NCI-H1436 (cell line): ENCODE measurements at places on chromosomes 3 and 15.

- DNase-seq, result no peak
These were observed 473.6 kb downstream of the ROBO2 start for GRCh38 chr3:77513542-77513941.

- peak; percentile 79 for DNase-seq
These were observed 46.8 kb upstream of the RORA start for GRCh38 chr15:61275901-61276300.

GRCh38 chr3:161941891-161942290, 445.3 kb downstream of the OTOL1 start:
- no peak for DNase-seq

- DNase-seq, result no peak
These were observed 643.2 kb downstream of the OTOL1 start for GRCh38 chr3:162139841-162140240.

DNA sequence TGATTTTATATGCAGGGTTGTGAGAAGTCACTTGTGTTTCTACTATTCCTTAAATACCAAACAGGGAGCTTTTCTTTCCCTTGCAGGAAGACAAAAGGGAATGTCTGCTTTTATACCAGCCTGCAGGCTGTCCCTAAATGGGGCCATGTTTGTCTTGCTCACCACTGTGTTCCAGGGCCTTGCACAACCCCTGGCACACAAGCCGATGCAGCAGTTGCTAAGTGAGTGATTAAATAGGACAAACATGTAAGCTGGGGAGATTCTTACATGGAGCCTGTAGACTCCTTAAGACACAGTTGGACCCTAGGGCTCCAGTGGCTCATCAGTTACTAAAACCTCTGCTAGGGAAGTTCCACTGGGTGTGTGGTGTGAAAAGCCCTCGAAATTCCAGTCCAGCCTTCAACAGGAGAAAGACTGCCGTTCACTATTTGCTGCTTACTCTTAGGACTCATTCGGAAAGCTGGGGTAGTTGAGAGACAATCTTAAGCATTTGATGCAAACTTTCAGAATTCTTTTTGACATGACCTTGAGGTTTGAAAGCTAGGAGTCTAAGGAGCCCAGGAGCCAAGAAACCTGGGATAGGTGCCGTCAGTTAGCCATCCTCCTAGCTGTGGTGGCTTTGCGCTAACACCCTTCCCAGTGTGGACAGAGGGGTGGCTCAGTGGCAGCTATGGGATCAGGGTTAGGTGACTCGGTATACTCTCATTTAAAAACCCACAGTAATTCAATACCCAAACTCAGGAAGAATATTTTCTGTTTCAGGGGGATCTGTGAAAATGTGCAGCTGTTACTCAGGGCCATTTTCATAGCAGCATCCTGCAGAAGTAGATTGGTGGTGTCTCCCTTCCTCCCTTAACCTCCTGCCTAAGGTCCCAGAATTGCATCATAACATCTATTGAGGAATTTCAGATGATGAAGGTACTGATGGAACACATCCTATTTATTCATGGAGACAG, 39.1 kb downstream of the SYNM start:
- DNase-seq, result no peak

DNA sequence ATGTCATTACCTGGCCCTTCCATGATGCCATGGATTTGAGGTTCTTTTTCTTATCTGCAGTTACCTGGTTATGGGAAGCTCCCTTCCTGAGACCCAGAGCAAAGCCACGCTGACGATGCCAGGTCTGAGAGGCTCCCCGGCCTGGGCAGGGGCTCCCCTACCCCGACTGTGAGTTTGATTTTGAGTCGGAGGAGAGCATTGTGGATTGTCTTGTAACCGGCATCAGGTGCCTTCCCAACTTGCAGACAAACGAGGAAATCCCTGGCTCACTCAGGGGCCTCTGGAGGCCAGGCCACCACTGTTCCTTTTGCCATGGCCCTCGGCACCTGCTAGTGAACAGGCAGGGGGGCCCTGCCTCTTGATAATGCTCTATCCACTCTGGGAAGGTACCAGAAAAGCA, 151.4 kb downstream of the ATP10A start:
- no peak for DNase-seq
